Muscle of leg (tissue), 16 donors: ENCODE measurements at places on chromosomes 2 and 18. TPM values are rescaled to one million over a fixed set of nuclear protein-coding genes. Genes with fewer than 3 reads are reported as not detected.
A peak's percentile ranks its signal among the peaks of the same experiment; 100 is the strongest.

- DNase-seq: peak; percentile 23
Observed at GRCh38 chr2:41695198-41696113, 352.4 kb upstream of the PKDCC start.

DNA sequence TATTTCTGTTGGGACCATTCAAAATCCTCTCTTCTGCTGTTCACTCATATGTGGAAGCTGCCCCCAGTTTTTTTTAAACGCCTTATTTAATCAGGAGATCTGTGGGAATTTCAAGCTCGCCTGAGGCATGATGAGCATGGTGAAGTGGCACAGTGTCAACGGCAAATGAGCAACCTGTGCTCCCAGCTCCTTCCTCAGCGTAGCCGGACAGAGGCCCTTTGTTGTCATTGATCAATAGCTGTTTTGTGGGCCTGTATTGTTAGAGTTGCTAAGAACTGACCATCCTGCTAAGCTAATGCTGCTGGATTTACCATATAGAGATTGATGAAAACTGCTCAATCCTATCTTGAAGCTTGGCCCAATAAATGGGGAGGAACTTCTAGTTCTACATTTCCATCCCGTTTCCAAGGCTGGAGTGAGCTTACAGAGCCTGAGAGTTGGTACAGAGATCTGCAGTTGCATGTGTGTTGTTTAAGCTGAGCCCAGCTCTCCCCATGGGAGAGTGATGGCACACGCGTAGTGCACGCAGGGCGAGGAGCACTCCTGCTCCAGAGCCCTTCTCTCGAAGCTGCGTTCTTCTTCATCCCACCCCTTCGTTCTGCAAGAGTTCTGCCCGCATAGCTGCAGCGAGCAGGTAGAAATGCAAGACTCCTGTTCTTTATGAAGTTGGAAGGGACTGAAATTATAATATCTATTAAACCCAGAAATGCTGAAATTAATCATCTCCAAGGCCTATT is 108.8 kb downstream of the RTN4 start:
- no peak for DNase-seq

DNA sequence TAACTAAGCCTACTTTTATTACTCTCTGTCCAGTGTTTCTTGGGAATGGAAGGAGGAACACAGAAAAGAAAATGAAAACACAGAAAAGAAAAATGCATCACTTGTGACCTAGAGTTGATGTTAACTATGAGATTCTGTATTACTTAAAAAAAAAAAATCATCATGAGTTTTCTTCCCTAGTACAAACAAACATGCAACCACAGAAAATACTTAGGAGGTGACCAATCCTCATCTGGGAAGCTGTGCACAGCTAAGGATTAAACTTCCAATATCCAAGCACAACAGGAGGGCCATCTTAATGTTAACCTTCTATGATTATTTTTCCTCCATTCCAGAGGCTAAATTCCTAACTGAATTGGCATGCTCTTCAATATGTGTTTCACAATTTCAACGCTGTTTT is 1140.4 kb downstream of the LRP1B start:
- no peak for DNase-seq

Gene REG3A
- total RNA-seq: not detected

Gene SESTD1
- total RNA-seq: 21.8 TPM
